Neural crest cell (in vitro differentiated cells): ENCODE measurements at places on chromosomes 16 and 17.

GRCh38 chr16:22353933-22354541 lies 20.4 kb downstream of the CDR2 start:
- no peak for DNase-seq

GRCh38 chr17:61714300-61714699 lies 123.3 kb upstream of the NACA2 start:
- DNase-seq: no peak

- DNase-seq: peak; percentile 62
These were observed 7.6 kb downstream of the EPX start for GRCh38 chr17:58200024-58200633.

GRCh38 chr17:4514206-4514605 lies 15.5 kb downstream of the SPNS2 start:
- no peak for DNase-seq

DNA sequence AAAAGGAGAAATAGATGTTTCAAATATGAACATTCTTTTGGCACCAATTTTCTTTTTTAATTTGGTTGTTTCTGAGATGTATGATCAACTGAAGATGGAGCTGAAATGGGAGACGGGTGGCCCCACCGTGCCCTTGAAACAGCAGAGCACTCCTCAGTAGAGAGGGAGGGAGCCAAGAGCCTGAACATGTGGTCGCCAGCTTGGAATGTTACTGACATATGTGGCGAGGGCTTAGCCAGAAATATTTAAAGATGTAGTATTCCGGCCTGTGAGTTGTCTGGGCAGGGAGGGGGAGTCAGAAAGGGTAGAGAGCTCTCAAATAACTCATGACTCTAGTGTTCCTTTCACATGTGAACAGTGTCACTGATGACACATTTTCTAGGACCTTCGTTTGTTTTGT lies 13.3 kb upstream of the MRC2 start:
- no peak for DNase-seq

- no peak for DNase-seq
These were observed 44.2 kb downstream of the HELZ start for GRCh38 chr17:67200727-67201301.

DNA sequence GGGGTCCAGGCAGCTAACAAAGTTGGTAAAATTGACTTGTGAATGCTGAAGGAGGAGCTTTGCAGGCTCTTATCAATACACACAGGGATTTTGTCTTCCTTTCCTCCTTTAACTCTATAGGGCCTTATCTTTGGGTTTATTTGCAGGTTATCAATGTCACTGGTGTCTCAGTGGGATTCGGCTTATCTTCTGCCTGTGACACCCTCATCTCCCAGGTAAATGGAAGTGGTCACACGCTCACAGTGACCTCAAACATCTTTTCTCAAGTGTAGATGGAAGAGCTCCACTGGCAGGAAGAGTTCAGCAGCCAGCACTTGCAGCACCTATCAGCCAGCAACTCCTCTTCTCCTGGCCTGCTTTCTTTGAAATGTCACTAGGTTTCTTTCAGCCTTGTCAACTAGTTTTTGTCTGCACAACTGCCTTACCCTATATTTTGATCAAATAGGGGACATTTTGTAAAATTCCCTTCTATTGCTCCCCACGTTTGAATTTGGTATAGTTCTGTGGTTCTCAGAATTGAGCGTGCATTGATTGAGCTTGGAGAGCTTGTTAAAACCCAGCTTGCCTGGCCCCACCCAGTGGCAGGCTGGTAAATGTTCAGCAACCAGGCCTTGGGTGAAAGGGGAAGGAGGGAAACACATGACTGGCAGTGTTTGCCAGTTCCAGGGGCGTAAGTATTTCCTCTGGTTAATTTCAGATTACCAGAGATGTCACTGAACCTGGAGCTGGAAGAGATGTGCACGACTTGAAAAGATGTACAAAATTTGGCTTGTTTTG lies 12.8 kb downstream of the SLC47A1 start:
- no peak for DNase-seq

GRCh38 chr17:46158323-46159296 lies 34.6 kb downstream of the KANSL1 start:
- no peak for DNase-seq

- DNase-seq: no peak
These were observed 8.1 kb upstream of the TMEM100 start for GRCh38 chr17:55730808-55731207.

- peak; percentile 90 for DNase-seq
These were observed 82.3 kb downstream of the CCDC182 start for GRCh38 chr17:57662644-57663308.
